ENCODE measurements at places on chromosomes 2 and 18.

DNA sequence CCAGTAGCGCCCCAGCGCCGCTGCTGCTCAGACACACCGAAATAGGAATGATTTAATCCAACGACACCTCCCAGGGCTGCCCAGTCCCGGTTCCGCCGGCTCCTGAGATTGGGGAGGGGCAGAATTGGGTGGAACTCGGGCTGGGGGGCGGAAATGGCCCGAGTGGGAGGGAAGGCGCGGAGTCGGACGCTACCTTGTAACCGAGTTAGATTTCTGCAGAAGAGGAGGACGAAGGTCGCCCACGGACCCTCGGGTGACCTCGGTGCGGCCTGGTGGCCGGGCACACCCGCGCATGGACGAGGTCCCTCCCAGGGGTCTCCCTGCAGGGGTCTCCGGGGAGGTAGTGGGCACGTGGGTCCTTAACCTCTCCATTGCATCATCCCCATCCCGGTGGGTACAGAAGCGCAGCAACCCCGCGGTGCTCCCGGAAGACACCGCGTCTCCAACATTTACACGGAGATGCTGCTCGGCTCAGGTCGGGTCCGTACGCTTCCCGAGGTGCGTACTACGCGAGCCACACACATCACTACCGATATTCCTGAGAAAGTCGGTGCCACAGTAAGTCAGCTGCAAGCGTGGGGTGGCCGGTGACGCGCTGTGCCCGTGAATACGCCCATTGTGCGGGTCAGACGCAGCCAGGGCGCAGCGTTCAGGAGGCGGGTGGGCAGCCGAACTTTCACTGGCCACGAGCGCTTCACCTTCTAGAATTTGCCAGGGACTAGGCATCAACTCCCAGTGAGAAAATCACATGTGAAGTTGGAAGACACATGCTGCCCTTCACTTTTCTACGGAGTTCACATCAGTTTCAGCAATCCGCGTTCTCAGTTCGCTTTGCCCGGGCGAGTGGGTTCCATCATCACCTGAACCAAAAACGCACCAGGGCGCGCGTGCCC, 3.0 kb downstream of the ZNF516 start:
- no peak for DNase-seq

- DNase-seq = no peak
Measured at GRCh38 chr2:172038604-172039003, 38.9 kb downstream of the METAP1D start.

GRCh38 chr2:46174345-46175170, 122.6 kb upstream of the EPAS1 start:
- no peak for DNase-seq

GRCh38 chr2:39217192-39217550, 26.6 kb downstream of the CDKL4 start:
- no peak for DNase-seq

GRCh38 chr18:74190086-74190485, 41.8 kb downstream of the TIMM21 start:
- DNase-seq = no peak

- no peak for DNase-seq
Measured at GRCh38 chr2:221958224-221958623, 340.6 kb downstream of the PAX3 start.

DNA sequence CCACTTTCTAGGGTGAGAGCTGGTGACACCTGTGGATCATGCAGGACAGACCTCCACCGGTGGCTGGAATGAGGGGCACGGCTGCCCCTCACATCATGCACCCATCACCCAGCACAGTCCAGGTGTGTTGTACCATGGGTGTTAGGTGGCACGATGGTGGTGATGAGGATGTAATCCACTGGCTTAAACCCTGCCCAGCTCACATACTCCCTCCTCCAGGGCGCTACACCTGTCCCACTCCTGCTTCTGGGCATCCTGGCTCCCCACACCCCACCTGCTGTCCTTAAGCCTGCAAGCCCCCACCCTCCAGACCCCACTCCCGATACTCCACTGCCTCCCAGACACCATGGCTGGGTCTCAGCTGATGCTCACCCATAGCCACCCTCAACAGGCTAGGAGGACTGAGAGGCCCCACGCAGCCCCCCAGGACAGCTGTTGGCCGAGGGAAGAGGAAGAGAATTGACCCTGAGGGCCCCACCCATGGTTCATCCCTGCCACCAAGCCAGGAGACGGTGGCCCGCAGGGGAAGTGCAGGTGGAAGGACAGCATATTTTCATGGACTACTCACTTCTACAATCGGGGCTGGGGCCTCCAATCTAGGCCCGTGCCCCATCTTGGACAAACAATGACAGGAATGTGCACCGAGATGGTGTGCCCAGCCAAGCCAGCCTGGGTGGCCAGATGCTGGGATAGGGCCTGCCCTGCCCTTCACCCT, 34.3 kb downstream of the MAL start:
- no peak for DNase-seq

DNA sequence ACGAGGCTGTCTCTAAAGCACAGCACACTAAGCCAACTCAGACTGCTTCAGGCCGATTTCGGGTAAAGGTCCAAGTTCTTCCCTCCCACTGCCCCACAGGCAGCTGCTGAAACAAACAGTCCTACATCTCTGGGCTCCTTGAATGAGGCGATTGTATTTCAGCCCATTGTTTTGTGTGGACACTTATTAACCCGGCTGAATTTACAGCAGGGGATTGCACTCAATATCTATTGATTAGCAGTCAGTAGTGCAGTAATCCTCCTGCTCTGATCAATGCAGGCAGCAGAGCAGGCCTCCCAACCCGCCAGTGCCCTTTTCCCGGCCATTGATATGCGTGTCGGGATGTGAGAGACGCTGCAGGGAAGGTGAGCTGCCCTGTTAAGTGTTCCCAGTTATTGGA, 330.1 kb downstream of the CMPK2 start:
- no peak for DNase-seq

- no peak for DNase-seq
Measured at GRCh38 chr2:188984680-188985079, 10.5 kb downstream of the COL3A1 start.

DNA sequence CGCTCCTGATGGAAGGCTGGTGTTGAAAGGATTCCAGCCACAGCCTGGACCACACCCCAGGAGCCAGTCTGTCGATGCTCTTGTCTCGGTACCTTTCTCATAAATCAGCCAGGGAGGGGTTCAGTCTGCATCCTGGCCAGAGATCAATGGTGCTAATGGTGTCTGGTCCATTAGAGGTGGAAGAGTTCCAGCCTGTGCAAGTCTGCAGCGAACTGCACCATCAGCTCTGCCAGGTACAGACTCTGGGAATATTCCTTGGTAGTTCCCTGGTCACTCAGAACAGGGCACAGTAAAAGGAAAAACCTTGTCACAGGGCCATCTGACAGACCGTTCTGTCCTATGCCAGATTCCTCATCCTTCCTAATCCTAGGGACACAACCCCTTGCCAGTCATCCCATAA, 164.3 kb downstream of the MTCL1 start:
- no peak for DNase-seq

DNA sequence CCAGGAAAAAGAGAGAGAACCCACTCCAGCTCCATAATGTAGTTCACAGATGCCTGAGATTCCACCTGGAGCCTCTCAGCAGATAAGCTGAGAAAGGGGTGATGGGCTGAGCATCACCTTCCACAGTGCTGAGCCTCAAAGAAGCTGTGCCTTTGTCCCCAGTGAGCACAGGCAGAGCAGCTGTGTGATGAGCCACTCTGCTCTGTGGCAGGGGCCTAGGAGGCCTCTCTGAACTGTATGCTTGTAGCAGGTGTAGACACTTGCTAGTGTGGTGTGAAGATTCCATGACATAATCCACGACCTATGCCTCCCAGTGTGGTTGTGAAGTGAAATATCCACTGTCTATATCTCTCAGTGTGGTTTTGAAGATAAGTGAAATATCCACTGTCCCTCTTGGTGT, 70.4 kb upstream of the MGAT4A start:
- DNase-seq = no peak

DNA sequence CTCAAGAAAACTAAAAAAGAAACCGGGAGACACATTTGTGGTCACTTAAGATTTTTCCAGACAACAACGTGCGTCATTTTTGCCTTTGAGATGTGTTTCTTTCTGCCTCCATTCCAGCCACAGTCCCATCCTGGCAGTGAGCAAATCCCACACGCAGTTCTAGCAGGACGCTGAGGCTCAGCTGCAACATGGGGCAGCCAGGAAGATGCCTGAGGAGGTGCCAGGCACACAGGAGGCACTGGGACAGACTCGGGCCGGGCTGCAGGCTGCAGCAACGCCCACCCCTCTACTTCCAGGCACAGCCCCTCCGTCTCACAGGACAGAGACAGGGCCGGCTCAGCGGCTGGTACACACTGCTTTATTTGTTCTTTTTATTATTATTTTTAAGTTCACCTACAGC, 13.1 kb downstream of the KLF11 start:
- no peak for DNase-seq

- no peak for DNase-seq
Measured at GRCh38 chr2:218387369-218388194, 5.5 kb downstream of the SLC11A1 start.

DNA sequence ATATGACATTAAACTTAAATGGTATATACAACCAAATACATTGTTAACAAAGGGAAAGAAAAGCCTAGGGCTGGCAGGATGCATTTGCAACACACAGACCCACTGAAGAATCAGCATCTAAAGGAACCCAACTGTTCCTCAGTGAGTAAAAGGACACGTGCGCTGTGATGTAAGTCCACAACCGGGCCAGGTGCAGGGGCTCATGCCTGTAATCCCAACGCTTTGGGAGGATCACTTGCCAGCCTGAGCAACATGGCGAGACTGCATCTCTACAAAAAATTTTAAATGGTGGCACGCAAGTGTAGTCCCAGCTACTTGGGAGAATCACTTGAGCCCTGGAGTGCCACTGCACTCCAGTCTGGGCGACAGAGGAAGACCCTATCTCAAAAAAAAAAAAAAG, 3.9 kb downstream of the DTNB start:
- DNase-seq = no peak

DNA sequence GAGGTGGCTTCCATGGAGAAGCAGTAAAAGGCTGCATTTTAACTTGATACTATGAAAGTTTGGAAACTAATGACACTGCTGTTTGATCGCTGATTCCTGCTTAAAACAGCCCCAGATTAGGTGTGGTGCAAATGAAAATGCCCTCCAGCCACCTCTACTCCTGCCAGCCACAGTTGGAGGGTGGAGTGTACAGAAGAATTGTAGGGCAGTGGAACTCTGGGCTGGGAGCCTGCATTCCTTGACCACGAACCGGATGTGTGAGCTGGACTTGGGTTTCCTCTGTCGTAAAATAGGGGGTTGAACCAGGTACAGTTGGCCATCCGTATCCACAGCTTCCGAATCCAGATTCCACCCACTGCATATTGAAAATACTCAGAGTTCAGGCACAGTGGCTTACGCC, 84.6 kb upstream of the RFX8 start:
- no peak for DNase-seq

DNA sequence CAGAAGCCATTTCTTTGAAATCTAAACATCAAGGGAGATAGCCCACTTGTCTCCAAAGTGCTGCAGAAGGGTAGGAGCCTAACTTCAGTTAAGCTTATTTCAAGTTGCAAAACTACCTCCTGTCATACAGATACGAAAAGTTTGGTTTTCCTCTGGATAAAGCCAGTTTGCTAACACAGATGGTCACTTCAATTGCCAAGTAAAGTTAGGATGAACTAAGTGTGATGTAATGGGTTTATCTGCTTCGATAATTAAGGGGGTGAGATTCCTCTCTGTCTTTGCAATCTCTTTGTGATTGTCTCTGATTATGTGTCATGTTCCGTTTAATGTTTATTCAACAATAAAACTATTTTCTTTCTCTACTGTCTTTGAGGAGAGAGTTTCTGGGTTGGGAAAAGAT, 156.4 kb downstream of the SLC39A10 start:
- no peak for DNase-seq

- DNase-seq = no peak
Measured at GRCh38 chr2:174693344-174693743, 70.9 kb downstream of the CHRNA1 start.

DNA sequence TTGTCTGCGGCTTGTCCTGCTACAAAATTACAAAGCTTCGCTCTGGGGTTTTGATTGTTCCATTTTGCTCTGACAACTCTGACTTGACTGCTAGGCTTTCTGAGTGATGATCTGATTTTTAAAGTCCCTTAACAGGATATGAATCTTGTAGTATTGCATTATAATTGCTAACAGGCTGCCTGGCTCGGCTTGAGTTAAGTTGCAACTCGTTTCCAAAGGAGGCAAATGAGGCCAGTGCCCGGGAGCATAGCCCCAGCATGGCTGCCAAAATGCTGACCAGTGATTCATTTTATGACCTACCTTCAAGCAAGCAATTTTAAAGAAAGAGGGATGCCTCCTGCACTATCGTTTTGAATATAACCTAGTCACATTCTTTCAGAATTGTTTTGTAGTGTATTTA, 135.4 kb downstream of the COL6A3 start:
- no peak for DNase-seq

DNA sequence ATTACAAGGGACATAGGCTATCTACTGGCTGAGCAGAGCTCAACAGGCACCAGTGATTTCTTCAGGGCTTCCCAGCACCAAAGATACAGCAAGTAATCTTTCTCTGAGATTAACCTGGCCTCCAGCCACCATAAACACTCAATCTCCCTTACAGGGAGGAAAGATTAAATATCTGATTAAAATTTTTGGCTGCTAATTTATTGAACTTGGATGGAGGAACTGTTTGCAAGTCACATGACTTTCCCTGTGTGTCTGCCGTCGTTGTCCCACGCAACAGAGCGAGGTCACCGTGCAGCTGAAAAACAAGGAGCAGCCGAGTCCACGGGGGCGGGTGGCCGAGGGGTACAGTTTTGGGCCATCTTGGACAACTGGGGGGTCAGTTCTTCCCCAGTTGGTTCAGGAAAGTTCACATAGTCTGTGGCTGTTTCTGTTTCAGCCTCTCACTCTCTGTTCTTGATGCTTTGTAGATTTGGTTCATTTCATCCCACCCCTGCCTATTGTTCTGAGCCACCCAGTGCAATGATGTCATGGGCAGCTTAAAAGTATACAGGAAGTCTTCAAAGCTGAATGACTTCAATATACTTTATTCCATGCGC, 186.8 kb upstream of the CTAGE1 start:
- DNase-seq = no peak

DNA sequence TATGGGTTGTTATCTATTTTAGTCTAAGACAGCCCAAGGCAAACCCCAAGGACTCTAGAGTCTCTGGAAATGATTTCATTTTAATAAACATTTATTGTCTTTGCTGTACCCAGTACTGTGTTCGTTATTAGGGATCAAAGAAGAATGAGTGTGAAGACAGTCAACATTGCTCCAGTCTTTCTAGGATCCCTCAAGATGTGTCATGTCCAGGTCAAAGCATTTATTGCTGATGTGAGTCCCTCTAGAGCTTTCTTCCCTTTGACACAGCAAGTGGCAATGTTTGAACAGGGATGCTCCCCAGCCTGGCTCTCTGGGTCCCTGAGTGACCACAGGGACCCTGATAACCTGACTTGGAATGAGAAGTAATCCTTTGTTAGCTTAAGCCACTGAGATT, 123.1 kb upstream of the STK17B start:
- DNase-seq = no peak

GRCh38 chr2:224925061-224925809, 117.0 kb downstream of the DOCK10 start:
- no peak for DNase-seq

- DNase-seq = no peak
Measured at GRCh38 chr2:233082931-233083755, 23.0 kb downstream of the INPP5D start.

GRCh38 chr2:201973305-201973928, 60.2 kb upstream of the FZD7 start:
- no peak for DNase-seq
